Thyroid gland (tissue), 4 donors: ENCODE measurements at places on chromosomes 13 and 19. TPM values are rescaled to one million over a fixed set of nuclear protein-coding genes. Genes with fewer than 3 reads are reported as not detected.

DNA sequence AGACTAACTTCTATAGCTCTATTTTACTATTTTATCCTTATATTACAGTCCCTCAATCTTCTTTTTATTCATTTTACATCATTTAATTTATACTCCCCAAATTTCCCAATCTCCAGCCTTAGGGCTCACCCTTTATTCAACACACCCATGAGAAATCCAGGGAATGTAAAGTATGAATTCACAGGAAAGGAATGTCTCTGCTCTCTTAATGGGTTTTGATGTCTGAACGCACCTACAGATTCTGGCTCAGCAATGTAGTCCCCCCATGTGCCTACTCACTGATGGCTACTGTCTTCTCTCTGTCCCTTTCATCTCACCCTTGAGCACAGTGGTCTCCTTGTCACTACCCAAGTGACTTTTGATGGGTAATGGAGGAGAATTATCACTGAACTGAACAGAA lies 32.8 kb downstream of the TNFSF13B start:
- DNase-seq, result no peak

- no peak for DNase-seq
Observed at GRCh38 chr13:29733147-29733611, 117.2 kb downstream of the UBL3 start.

GRCh38 chr13:110137680-110138009 lies 169.3 kb downstream of the COL4A1 start:
- DNase-seq, result peak; percentile 74

DNA sequence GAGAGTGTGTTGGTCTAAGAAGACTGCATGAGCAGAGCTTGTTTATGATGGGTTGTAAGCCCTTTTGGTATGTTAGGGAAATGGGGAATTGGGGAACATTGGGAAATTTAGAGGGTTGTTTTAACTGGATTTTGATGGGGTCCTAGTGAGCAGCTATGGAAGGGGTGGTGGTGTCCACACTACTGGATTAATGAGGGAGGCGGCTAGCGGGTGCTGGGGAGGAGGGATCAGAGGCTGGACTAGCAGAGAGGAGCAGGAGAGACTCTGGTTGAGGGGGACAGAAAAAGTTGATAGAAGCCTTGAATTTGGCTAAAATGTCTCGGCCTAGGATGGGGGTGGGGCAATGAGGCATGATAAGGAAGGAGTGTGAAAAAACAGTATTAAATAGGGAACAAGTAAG lies 1369.1 kb downstream of the UQCRFS1 start:
- no peak for DNase-seq

GRCh38 chr19:44050740-44051649 lies 841 bp upstream of the ZNF223 start:
- peak; percentile 33 for DNase-seq

EPSTI1 gene
- total RNA-seq, result 12.8 TPM

DNA sequence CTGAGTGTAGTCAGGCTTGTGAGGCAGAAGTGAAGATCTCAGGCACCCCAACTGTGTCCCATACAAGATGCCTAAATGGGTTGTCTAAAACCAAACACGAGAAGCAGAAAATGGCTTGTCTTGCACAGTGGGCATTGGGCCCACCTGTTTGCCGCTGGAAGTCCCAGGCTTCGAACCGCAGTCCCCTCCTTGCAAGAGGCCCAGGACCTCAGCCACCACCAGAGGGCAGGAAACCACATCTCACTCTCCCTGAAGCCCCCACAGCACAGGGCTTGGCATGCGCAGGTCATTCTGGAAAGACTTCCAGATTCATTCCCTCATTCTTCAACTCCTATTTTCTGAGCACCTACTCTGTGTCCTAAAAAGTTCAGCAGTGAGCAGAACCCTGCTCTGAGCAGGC lies 973.7 kb downstream of the UQCRFS1 start:
- DNase-seq, result no peak

DNA sequence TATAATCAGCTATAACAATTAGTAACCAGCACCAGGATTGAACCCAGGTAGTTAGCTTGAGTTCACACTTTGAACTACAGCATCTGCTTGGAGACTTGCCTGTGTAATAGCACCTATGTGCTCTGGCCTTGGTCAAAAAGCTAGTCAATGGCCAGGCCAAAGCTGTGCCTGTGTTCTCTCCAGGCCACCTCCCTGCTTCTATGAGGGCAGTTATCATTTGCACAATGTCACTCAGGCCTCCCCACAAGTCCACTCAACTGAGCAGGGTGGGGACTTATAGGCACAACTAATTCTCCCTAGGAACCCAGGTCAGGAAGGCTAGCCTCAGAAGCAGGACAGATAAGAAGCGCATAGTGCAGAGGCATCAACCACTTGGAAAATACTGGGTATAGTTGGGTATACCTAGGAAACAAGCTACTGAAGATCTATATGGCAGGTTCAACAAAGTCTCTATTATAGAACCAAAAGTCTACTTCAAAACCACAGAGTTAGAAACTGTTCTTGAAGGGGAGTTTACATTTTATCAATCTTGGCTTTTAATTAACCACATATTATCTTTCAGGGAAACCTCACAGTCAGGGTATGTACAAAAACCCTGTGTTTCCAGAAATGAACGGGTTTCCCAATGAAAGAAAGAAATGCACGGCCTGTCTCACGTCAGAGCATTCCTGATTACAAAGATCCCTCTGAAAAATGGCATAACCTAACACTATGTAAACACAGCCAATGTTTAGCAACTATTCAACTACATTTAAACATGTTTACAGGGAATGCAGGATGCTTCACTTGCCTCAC lies 140.9 kb downstream of the ABCC4 start:
- DNase-seq, result no peak

MBD3L3 gene
- not detected for total RNA-seq

- no peak for DNase-seq
Observed at GRCh38 chr13:24306632-24307031, 2.7 kb upstream of the C1QTNF9 start.

- no peak for DNase-seq
Observed at GRCh38 chr13:107291875-107292274, 723.9 kb upstream of the ARGLU1 start.

DNA sequence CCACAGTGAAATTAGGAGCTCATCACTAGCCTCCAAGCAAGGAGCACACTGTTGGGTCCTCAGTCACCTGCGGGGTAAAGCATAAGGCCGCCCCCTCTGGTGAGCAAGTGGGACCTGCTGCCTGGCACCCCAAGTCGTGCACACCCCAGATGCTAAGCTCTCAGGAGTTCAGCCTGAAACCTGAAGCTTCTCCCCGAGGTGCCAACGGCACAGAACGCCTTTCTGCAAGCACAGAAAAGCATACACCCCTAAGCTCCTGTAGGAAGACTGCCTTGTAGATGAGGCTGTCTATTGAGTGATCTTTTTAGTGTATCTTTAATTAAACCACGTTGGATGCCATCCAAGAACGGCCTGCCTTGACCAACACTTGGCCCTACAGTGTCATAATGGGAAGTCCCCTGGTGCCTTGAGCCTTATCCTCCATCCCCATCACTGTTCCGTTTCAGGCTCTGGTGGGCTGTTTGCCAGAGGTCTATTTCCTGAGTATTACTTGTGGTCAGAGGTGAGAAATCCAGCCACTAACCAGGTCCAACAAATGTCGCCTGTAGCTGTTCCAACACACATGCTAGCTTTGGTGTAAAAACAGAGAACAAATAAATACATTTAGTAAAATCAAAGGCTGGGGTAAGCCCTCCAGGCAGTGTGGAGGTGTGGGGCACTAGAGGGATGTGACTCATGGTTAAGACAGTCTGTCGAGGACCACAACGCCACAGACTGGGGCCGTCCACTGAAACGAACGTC lies 44.8 kb downstream of the C13orf42 start:
- no peak for DNase-seq

GRCh38 chr13:47299304-47299703 lies 402.5 kb upstream of the HTR2A start:
- DNase-seq, result no peak

- DNase-seq, result peak; percentile 32
Observed at GRCh38 chr13:33172400-33172799, 113.2 kb downstream of the STARD13 start.

DNA sequence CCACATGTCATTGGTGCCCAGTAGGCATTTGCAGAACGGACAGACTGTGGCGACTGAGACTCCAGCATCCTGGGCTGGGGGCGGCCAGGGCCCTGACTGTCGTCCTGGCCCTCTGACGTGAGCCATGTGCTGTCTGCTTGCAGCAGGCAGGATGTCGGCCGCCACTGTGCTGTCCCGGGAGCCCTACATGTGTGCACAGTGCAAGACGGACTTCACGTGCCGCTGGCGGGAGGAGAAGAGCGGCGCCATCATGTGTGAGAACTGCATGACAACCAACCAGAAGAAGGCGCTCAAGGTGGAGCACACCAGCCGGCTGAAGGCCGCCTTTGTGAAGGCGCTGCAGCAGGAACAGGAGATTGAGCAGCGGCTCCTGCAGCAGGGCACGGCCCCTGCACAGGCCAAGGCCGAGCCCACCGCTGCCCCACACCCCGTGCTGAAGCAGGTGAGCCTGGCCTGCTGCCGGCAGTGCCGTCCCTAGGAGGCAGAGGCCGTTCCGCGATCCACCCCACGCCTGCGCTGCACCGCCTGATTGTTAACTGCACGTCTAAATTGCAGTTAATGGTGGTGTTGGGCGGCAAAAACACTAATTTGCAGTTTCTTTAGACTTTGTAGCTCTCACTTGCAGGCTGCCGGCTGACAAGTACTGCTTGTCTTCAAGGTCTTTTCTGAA lies 14.2 kb downstream of the TSSK6 start:
- no peak for DNase-seq

CEACAM16 gene
- total RNA-seq, result not detected

ZNF813 gene
- total RNA-seq, result 4.3 TPM

DNA sequence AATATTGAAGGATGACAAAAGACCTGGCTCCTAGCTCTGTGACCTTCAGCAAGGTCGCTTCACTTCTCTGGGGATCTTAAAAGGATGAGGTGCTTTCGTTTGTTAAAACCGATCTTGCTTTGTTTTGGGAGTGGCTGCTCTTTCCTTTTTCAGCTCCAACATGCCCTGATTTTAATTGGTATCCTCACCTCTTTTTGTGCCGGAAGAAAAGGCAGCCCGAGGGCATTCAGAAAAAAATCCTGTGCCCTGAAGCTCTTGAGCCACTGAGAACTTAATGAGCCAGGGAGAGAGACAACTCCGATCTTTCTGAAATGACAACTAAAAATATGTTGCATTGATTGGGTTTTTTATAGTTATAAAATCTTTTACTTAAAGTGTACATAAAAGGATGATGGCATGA lies 19.4 kb downstream of the CLDN10 start:
- DNase-seq, result no peak

KRTDAP gene
- 2.7 TPM for total RNA-seq

- DNase-seq, result no peak
Observed at GRCh38 chr19:18429717-18430416, 8.1 kb downstream of the ISYNA1 start.

DNA sequence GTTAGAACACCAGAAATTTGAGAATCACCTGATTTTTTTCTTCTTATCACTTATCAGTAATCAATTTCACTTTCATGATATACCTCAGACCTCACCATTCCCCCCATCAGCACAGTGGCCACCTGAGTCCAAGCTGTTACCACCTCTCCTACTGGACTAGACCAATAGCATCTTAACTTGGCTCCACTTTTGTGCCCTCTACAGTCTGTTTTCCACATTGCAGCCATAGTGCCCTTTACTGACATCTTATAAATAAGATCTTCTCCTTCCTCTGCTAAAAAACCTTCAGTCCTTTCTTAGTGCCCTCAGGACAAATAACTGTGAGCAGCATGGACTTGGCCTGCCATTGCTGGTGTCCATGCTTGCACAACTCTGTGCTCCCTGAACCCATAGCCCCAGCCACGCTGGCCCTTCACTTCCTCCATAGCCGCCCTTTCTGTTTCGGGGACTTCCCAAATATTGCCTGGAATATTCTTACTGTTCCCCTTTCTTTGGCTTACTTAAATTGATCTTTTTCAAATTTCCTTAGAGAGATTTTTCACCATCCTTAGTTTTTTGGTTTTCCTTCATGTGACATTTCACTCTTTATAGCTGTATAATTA lies 380.8 kb downstream of the LMO7 start:
- DNase-seq, result peak; percentile 12

DNA sequence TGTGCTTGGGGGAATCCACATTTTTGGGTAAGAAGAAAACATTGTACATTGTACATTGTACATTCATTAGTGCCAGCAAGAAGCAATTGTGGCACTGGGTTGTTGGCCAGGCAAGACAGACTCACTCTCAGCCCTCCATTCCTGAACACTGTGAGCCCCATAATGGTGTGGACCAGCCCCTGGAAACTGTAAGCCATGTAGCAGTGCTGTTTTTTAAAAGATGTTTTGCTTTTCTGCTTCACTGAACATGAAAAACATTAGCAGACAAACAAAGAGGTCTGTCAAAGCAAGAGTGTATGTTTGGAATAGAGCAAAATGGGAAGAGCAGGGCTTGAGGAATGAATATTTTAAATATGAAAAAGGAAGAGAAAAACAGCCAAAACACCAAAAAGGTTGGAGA lies 39.1 kb upstream of the IL17D start:
- no peak for DNase-seq

DNA sequence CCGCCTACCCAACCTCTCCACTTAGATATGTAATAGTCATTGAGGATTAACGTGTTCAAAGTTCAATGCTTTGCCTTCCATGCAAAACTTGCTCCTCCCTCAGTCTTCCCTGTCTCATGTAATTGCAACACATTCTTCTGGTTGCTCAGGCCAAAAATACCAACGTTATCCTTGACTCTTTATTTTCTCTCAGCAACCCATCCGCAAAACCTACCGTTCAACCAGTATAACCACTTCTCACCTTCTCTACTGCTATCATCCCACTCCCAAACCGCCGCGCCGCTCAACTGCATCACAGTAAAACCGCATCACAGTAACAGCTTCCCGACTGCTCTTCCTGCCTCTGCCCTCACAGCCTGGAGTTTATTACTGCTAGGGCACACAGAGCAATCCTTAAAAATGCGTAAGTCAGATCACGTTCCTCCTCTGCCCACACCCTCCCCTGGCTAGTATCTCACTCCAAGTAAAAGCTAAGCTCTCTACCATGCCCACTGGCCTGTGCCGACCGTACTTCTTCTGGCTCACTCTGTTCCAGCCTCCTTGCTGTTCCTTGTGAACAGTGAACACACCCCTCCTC lies 8.2 kb downstream of the MTIF3 start:
- DNase-seq, result peak; percentile 52

CPAMD8 gene
- total RNA-seq, result 24.2 TPM

DNA sequence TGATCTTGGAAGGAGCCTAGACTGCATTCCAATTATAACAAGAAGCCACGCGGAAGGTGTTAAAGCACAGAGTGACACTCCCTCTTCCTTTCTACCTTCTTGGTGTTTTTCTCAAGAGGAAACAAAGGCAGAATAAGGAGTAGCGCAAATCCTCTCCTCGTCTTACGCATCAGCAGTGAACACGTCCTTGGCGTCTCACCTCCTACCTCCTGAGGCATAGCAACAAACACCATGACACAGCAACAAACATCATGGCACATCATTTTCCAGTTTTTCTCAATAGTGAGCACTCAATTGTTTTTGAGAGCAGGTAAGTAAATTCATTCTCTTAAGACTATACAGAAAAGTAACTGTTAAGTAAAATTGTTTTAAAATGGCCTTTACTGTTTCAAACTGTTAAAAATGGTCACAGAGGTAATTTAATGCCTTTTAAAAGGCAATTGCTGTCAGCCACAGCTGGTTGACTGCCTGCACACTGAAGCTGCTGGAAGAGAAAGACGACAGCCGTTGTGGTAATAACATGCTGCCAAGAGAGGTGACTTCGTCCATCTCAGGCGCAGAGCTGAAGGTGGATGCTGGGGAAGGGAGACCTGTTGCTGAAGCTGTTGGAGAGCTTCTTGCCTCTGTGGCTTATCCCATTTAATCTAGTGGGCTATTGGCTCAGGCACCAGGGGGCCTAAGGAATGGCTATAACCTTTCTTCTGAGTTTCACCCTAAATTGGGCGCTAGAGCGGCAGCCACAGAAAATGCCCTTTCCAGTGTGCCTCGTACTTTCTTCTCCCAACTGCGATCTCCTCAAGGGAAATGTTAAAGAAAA lies 703.7 kb downstream of the UQCRFS1 start:
- DNase-seq, result no peak

ZNF208 gene
- 30.5 TPM for total RNA-seq
